NCI-H1436 (cell line): ENCODE measurements at places on chromosomes 7 and 10.

DNA sequence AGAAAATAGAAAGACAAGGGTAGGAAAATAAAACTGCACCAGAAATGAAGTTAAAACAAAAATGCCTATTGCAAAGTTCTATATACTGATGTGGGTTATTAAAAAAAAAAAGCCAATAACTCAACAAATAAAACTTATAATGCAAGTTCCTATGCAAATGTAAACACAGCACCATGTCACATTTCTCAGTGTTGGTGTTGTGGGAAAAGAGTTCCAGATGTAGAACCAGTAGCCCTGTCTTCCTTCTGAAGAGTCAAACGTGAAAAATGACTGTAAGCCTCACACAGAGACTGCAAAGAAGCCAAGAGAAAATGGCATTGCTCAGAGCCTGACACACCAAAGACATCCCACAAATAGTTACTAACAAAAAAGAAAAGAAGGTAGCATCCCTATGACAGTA, 10.1 kb downstream of the PON2 start:
- no peak for DNase-seq

DNA sequence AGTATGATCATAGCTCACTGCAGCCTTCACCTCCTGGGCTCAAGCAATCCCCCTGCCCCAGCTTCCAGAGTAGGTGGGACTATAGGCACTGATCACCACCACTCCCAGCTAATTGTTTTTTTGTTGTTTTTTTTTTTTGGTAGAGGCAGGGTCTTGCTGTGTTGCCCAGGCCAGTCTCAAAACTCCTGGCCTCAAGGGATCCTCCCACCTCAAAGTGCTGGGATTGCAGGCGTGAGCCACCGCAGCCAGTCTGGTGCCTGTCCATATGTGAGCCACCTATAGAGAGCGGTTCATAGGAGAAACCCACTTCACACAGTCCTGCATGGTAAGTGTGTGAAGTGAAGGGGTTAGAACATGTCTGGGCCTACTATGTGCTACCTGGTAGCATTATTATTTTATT, 47.5 kb downstream of the SLC29A4 start:
- DNase-seq = no peak

DNA sequence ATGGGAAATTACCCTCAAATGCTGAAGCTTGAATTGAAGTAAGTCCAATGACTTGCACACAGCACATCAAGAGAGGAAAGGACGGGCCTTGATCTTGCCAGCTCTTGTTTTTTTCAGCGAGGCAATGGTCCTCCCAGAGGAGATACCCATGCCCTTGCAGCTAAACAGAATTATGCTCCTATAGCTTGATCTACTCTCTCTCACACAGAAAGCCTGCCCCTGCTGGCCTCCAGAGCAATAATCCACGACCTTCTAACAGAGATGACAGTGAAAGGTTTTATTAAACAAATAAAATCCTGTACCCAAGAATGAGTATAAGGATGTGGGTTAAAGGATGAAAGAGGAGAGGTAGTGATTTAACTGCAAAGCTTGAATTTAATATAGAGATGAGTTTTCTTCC, 268.0 kb downstream of the ADRA2A start:
- DNase-seq = no peak

GRCh38 chr7:1741751-1742554, 71.9 kb downstream of the ELFN1 start:
- no peak for DNase-seq

GRCh38 chr10:15395935-15396334, 24.8 kb upstream of the FAM171A1 start:
- DNase-seq = no peak

DNA sequence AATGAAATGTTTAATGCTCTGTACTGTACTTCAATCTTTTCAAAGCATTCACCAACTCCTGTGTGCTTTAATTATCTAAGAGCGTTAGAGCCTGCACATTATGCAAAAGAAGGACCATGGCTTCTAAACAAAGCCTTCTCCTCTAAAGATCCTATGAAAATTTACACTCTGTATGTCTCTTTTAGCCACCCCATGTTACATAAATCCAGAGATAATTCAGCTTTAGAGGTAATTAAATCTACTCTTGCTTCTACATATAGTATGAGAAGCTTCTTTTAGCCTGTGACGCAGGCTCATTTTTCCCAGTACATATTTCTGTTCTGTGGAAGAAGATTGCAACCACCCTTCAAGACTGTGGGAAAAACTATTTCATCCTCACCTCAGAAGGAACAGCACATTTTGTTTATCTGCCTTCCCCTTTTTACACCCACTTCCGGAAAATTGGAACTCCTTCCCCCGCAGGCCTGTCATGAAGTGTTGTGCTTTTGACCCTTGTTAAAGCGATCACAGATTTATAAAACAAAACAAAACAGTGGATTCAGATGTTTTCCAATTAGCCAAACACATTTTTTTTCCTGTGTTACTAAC, 8.1 kb upstream of the TAS2R16 start:
- DNase-seq = no peak

DNA sequence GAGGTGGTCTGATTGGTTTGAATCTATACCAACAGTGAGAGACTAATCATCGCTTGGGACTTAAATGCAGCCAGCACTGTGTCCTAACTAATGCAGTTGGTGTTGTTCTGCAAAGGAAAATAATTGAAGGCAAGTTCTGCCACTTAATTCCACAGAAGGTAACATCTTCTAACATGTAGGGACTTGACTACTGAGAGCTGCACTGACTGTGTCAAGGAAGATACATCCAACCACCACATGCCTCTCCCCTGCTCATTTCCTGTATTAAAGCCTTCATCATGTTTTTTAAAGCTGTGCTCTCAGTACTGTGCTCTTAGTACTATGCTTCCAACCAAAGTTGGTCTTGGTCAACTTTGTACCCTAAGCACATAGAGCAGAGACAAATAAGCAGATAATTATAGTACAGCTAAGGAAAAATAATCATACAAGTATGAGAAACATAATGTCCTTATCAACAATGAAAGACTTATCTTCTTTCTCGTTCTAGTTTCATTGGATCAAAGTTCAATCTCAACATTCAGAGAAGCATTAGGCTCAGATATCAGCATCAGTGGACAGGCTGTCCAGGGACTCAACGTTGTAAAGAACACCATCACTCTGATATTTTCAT, 2.8 kb upstream of the CYP3A4 start:
- DNase-seq = no peak

DNA sequence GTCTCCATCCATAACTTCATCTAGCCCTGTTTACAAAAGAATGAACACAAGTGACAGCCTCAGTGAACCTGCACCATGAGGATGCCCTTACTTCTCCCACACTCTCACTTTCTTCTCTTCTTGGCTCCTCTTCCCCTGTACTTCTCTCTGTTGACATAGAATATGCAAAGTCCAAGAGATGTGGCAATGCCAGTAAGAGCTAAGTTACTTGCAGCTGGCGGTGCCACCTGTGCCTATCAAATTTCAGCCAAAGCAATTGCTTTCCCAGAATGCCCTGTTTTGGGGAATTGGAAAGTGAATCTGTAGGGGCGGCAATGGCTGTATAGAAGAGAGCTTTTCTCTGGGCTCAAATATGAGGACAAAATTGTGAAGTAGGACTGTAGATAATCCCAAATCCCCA, 557.8 kb downstream of the AUTS2 start:
- DNase-seq = no peak

- no peak for DNase-seq
Measured at GRCh38 chr10:106836933-106837663, 327.4 kb downstream of the SORCS1 start.

DNA sequence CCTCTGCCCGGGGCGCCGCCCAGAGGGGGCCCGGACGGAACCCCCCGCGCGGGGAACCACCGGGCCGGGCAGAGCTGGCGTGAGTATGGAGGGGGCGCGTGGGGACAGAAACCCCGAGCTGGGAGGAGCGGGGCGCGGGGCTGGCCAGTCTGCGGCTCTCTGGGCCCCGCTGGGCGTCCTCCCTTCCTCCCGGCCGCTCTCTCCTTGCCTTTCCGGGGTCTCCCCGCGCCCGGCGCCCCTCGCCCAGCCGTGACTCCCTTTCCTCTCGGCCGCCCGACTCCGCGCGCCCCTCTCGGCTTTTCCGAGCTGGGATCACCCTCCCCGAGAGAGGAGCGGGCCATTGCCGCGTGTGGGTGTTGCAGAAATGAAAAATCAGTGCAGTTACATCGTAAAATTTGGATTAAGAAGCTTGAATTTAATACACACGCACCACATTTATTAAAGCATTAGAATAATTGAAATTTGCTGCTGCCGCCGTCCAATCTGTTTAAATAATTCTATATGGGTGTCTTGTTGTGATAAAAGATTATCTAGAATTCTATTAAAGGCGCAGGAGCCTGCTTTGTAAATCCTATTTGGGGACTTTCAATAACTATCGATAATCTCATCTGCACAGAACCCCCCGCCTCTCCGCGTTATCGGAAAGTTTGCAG, 9.1 kb downstream of the UNCX start:
- no peak for DNase-seq

- no peak for DNase-seq
Measured at GRCh38 chr7:138032186-138032585, 30.3 kb upstream of the CREB3L2 start.

GRCh38 chr7:36735172-36735571, 10.9 kb upstream of the AOAH start:
- DNase-seq = no peak
